Left forelimb (tissue), 1 donor: ENCODE measurements at places on chromosomes 16 and 17.

DNA sequence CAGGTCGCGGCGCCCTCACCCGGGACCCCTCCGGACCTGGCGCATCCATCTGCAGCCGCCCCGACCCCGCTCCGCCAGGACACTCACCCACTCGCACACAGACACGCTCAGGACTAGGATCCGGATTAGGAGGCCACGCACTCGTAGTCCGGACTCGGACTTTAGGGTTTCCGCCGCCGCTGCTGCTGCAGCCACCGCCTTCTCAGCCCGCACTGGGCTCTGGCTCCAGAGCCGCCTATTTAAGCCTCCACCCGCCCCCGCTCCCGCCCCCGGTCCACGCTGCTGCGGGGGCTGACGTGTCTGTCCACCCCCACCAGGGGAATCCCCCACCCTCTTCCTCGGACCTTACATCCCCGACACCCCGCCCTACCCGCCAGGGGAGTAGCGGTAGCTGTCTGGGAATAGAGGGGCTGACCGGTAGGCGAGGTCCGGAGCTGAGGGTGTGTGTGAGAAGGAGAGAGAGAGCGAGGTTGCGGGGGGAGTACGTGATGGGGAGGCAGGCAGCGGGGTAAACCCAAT is at the start of gene RRAD:
TSS of gene RRAD (minus strand) at position 214 of the 519 bp plus-strand sequence. CDS start 356 bp downstream, outside the sequence.
- DNase-seq: no peak

- DNase-seq: no peak
Measured at GRCh38 chr17:58679263-58680037, 12.4 kb downstream of the TEX14 start.

DNA sequence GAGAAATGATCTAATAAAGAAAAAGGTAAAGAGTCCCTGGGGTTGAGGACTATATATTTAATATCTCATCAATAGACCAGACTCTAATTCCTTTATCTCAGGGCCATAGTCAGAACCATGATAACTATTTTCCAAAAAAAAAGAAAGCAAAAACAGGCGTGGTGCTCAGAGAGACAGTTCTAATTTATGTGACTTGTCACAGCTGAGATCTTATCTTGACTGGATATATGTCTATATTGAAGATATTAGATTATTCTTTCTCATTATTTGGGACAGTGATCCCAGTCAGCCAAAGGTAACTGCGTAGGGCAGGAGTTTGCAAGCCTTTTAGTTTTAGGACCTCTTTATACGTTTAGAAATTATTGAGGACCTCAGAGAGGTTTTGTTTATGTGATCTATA is 52.4 kb downstream of the ITFG1 start:
- no peak for DNase-seq

DNA sequence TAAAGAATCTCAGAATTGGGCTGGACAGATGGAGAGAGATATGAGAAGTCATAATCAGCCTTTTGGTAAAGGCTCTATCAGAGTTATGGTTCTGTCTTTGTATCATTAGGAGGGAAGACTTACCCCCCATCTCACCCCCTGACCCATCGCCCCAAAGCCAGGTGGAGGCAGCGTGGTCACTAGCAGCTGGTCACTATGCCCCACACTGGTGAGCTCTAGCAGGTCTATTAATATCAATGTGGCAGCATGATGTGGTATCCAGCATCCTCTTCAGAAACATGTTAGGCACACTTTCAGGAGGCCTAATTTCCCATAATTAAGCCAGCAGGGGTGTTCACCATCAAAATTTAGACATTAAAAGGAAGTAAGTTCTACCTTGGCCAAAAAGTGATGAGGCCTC is 183.8 kb upstream of the COX10 start:
- no peak for DNase-seq

- DNase-seq: no peak
Measured at GRCh38 chr17:16428098-16428882, 12.9 kb downstream of the TRPV2 start.

GRCh38 chr16:81367821-81368220 is 53.1 kb downstream of the GAN start:
- DNase-seq: no peak

DNA sequence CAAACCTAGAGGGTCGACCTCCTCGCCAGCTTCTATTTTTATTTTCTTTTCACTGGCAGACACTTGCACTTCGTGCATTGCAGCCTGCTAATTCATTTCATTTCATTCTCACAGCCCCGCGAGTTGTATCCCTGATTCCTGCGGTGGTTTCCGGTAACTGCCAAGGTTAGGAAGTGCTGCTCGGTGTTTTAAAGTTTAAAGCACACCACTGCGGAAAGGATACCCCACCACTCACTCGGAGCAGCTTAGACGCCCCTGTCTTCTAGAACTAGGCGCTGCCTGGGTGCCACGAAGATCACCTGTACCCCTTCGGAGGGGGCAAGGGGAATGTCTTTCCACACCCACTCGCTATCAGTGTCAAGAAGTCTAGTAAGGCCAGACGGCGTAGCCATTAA is 509 bp downstream of the CNEP1R1 start:
- DNase-seq: no peak

DNA sequence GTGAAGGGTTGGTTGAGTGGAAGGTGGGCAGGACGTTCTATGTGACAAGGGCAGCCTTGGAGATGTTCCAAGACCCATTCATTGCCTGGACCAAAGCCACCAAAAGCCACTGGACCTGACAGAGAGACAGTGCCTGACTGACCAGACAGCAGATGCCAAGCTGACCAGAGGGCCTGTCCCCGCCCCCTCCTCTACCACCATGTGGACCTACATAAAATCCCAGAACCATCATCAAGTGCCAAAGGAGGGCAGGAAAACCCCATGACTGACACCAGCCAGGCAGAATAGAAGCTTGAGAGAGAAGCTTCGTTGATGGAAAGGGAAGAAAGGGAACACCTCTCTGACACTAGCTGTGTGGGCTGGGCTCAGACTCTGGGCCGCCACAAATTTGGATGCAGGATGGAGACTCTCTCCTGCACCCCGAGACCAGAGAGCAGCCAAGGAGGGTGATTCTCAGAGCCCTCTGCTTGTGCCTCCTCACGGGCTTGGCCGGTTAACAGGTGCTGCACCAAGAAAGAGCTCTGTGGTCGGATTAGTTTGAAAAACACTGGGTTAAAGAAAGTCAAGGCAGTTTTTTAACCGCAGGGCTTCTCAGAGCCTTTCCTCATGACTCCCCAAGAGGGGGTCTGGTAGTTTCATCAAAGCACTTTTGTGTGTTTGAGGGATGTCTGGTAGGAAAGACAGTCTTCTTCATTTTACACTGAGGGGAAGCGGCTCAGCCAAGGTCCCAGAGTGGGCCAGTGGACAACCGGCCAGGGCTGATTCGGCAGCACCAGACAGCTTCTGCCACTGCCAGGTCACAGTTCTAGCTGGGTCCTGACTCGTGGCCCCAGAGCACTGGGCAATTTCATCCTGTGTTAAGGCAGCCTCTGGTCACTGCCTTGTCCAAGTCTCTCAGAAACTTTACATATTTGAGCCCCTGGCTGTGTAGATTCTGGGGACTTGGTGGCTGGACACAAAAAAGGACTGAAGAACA is 1.7 kb downstream of the TNFRSF13B start:
- DNase-seq: no peak

- no peak for DNase-seq
Measured at GRCh38 chr16:53745086-53745485, 41.1 kb downstream of the FTO start.

- DNase-seq: no peak
Measured at GRCh38 chr17:28662527-28662829, 473 bp downstream of the SUPT6H start.

DNA sequence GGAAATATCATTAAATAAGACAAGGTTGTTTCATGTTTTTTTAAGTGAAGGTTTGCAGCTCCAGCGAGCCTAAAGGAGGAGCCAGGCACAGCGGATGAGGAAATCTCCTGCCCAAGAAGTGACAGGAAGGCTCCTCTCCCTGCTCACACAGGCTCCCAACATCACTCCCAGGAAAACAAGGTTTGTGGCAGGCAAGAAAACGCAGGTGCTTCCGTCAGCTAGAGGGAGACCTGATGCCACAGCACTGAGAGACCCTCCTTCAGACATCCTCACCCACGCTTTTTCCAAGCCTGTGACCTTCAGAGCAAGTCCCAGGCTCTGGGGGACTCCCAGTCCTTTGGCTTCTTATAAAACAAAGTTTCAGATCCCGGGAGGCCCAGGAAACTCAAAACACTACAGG is 89.7 kb downstream of the ZNF423 start:
- DNase-seq: no peak

DNA sequence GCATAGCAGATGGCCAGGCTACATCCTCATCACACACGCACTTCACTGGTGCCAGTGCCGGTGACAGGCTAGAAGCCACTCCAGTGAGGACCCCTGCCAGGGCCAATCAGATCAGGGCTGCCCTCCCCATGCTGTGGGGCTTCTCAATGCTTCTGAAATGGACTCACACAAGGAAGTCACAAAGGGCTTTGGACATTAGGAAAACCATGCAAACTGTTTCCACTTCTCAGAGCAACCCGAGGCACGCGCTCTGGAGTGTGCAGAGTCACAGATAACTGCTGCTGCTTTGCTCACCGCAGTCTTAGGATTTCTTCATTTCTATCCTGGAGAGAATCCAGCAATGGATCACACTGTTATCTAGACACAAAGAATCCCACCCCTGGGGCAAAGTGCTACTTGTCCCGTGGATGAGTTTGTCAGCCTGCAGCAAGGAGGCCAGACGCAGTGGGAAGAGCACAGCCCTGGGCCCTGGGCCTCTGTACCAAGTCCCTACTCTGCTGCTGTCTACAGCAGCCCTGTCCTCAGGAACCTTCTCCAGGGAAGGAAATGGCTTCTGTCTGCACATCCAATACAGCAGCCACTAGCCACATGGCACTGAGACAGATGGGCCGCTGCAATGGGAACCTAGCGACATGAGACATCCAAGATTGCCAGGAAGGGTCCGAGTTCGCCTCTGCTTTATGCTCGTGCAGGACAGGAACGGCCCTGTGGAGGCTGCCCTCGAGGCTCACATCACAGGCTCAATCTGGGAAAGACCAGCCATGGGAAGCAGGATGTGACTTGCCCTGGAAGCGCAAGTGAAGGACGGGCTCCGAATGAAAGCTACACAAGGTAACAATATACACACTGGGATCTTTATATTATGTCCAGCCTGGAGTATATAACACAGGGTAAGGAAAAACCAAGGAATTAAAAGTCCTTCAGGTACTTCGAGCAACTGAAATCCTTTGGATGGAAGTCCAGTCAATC is 169.3 kb downstream of the ZFHX3 start:
- no peak for DNase-seq

- no peak for DNase-seq
Measured at GRCh38 chr17:63842173-63842539, 329 bp downstream of the SMARCD2 start.

DNA sequence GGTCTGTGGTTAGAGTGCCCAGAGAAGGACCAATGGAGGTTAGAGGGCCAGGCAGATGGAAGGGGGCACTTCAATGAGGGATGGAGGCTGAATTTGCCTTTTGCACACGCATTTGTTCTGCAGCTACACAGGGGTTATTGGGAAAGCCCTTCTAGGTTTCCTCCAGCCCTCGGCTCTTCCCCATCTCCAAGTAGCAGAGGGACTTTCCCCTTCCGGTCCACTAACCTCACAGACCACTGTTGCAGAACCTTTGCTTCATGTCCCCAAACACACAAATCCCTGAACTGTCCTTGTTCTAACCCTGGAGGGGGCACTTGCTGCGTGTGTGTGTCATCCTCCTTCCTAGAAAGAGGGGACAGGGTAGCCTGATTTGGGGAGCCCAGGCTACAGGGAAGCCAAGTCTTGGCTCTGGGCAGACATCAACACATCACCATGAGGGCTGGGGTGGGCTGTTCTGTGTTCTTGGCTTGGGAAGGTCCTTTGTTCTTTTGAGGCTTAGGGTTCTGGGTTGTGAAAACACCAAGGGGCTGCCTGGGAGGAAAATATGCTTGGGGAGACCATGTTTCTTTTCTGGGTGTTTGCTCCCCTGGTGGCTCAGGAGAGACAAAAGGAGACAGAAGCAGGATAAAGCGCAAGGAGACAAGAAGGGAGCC is 7.3 kb upstream of the NR1D1 start:
- no peak for DNase-seq

GRCh38 chr17:14417336-14417735 is 116.5 kb downstream of the HS3ST3B1 start:
- DNase-seq: no peak

DNA sequence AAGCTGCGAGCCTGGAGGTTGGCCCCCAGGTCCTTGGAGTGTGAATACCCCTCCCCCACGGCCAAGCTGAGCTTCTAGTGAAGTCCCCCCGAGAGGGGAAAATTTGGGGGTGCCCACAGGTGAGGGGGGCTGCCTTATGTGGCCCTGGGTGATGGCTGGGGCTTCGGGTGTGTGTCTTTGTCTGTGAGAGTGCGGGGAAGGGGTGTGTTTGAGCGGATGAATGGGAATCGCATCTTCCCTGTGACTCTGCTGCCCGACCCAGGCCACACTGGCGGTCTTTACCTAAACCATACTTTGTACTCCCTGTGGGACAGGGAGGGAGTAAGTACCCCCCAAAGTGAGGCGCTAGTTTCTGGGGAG is 1.3 kb downstream of the SBK1 start:
- no peak for DNase-seq

DNA sequence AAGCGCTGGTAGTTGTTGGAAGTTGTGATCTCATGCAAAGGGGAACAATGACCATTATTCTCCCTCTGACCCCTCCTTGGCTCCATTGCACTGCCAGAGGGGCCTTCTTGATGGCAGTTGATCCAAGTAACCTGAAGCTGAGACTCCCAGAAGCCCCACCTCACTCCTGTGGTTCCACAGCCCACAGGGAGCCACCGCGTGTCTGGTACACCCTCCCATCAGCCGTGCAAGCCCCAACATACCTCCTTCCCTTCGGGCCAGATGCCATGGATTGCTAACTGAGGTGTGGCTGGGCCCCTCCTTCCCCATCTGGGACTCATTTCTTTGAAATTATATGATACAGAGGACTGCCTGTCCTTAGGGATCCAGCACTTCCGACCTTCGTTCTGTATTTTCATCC is 17.8 kb downstream of the SAP30BP start:
- no peak for DNase-seq
